Spleen (tissue), 13 donors: ENCODE measurements at places on chromosomes 11 and 22. TPM values are rescaled to one million over a fixed set of nuclear protein-coding genes. Genes with fewer than 3 reads are reported as not detected.
A peak's percentile ranks its signal among the peaks of the same experiment; 100 is the strongest.

DNA sequence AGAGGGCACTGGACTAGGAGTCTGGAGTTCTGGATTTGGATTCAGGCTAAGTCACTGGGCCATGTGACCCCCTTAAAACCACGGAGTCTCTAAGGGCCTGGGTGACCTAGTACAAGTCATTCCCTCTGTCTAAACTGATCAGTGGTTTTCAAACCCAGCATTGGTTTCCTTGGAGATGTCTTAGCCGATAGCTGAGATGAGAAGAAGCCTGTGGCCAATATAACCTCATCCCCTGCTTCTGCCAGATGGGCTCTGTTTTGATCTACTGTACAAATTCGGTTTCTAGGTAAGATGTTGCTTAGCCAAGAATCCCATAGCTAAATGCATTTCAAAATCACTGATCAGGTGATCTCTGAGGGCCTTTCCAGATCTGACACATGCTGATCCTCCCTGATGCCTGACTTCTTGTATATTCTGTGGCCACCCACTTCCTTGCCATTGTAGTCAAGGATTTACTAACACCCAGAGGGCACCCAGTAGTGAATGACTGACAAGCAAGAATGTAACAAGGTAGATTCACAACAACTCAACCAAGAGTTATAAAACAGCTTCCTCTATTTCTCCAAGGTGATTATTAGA, 53.1 kb downstream of the GALNT18 start:
- H3K4me3 ChIP-seq: no peak overlapping the region
- DNase-seq: no peak
- no peaks in the 10 kb centered on the region for H3K27me3 ChIP-seq
- H3K4me1 ChIP-seq: peaks cover 10% of the 10 kb centered on the region
- no peak overlapping the region for H3K27ac ChIP-seq

GRCh38 chr22:44088976-44089570, 65.0 kb downstream of the PARVB start:
- no peaks in the 10 kb centered on the region for H3K36me3 ChIP-seq
- DNase-seq: no peak
- no peak overlapping the region for H3K4me3 ChIP-seq
- H3K27ac ChIP-seq: no peak overlapping the region
- peaks cover 7% of the 10 kb centered on the region for H3K4me1 ChIP-seq

- H3K4me3 ChIP-seq: no peak overlapping the region
- peak overlapping the region; percentile 70 for H3K27ac ChIP-seq
- H3K36me3 ChIP-seq: no peaks in the 10 kb centered on the region
These were observed 14.8 kb downstream of the CD6 start for GRCh38 chr11:60985991-60986915.

DNA sequence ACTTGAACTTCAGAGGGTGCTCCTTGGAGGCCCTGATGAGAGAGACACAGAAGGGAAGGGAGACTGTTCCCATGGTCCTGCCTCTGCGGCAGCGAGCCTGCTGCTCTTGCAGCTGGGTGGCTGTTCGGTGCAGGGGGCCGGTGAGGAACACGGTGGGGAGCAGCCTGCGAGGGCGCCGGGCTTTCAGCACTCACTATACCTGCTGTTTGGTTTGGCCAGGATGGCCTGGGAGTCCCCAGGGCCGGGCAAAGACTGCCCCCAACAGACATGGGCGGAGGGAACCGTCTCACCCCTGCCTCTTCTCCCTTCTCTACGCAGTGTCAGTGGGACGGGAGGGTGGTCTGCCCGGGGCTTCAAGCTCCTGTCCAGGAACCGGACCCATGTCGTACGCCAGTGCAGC, 58.0 kb upstream of the PRODH start:
- DNase-seq: no peak
- H3K36me3 ChIP-seq: no peaks in the 10 kb centered on the region
- H3K4me3 ChIP-seq: no peak overlapping the region
- H3K27ac ChIP-seq: no peak overlapping the region
- peaks cover 72% of the 10 kb centered on the region for H3K27me3 ChIP-seq
- H3K4me1 ChIP-seq: no peaks in the 10 kb centered on the region

GRCh38 chr11:46920755-46921154, 2.4 kb upstream of the LRP4 start:
- H3K4me3 ChIP-seq: no peak overlapping the region
- no peak overlapping the region for H3K27ac ChIP-seq
- no peaks in the 10 kb centered on the region for H3K36me3 ChIP-seq
- DNase-seq: no peak
- H3K4me1 ChIP-seq: peaks cover 7% of the 10 kb centered on the region
- H3K27me3 ChIP-seq: peaks cover 14% of the 10 kb centered on the region

DNA sequence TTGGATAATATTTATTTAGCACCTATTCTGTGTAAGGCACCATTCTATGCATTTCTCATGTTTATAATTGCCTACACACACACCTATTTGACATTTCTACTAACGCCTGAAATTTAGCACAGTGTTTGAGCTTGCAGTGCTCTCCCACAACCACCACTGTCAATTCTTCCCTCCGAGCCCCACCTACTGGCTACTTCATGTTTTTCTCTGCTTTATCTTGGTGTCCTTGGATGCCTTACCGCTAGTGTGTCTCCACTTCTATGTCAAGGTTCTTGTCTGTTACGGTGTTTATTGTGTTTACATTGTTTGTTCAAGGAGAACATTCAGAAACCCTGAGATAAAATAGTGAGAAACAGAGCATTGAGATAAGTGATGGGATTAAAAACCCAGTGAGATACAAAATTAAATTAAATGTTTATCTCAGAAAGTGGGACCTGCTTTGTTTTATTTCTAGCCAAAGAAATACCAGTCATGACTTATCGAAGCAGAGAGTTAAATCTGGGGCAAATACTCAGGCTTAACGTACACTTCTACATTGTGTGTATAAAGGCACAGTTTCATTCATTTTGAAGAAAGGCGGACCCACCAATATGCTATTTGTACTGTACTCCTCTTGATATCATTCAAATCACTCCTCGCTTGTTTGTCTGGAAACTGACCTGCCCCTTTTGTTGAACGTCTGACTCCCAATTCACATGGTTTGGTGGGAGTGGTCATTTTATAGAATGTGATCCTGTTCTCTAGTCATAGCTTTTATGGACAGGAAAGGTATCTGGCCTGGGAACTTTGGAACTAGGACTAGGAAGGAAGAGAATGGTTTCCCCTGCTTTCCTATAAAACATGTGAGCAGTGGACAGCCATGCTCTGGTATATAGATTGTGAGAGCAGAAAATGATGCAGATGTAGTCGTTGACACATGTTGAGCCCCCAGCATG, 39.2 kb upstream of the SLC36A4 start:
- no peak overlapping the region for H3K27ac ChIP-seq
- no peaks in the 10 kb centered on the region for H3K27me3 ChIP-seq
- H3K4me1 ChIP-seq: no peaks in the 10 kb centered on the region
- no peak for DNase-seq

DNA sequence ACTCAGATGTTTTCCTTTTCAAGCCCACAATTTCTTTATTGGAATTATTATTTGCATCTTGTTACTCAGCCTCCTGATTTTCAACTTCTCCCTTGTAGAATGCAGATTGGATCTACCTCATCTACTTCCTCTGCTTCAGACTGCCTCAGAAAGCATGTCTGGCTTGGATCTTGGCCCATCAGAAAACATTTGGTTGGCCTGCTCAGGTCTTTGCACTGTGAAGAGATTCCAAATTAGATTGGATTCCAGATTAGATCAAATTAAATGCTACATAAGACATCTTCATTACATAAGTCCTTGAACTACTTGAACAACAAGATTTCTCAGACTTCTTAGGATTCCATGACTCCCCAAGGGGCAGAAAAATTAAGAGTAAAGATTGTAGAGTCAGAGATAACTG, 358.0 kb downstream of the DLG2 start:
- no peak overlapping the region for H3K4me3 ChIP-seq
- no peak for DNase-seq
- H3K36me3 ChIP-seq: no peaks in the 10 kb centered on the region
- H3K4me1 ChIP-seq: no peaks in the 10 kb centered on the region

DNA sequence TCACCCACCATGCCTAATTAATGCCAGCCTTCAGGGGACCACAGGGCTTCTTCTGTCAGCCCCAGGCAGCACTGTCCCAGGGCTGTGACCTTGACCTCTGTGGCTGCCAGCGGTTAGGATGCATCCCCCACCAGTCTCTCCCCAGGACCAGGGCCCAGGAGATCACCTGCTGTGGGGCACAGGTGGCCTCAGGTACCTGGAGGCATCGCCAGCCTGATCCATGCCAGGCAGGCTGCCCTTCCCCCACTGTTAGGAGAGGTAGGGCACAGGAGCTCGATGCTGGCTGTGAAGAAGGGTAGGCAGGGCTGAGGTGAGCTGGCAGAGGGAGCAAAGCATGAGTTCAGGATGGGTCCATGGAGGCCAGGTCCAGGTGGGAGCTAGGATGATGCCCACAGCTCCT, 16.7 kb upstream of the MDK start:
- H3K27me3 ChIP-seq: no peaks in the 10 kb centered on the region
- no peak for DNase-seq
- no peak overlapping the region for H3K4me3 ChIP-seq
- H3K36me3 ChIP-seq: no peaks in the 10 kb centered on the region
- H3K4me1 ChIP-seq: peaks cover 100% of the 10 kb centered on the region

DNA sequence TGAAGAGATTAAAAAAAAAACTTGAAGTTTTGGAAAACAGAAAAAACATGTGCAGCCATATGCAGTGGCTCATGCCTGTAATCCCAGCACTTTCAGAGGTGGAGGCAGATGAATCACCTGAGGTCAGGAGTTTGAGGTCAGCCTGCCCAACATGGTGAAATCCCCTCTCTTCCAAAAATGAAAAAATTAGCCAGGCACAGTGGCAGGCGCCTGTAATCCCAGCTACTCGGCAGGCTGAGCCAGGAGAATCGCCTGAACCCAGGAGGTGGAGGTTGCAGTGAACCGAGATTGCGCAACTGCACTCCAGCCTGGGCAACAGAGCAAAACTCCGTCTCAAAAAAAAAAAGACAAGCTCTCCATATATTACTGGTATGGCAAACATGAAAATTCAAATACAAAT, 7.6 kb downstream of the DLG2 start:
- no peaks in the 10 kb centered on the region for H3K36me3 ChIP-seq
- no peak overlapping the region for H3K27ac ChIP-seq
- H3K27me3 ChIP-seq: no peaks in the 10 kb centered on the region
- DNase-seq: no peak
- H3K4me1 ChIP-seq: no peaks in the 10 kb centered on the region

DNA sequence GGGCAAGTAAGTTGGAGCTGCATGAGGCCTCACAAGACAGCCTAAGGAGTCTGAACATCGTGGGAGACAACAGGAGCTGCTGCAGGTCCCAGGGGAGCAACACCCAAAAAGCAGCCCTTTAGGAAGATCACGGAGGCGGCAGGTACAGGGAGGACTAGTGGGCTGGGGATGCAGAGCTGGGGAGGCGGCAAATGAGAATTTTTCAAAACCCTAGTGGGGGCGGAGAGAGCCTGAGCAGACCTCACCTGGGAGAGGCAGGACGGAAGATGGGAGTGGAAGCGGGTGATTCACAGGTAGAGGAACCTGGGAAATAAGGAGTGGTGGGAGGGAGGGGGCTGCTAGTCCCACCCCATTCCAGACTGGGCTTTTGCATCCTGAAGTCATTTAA, 42.1 kb downstream of the DKK3 start:
- DNase-seq: peak; percentile 51
- H3K4me1 ChIP-seq: peaks cover 1% of the 10 kb centered on the region
- H3K27me3 ChIP-seq: no peaks in the 10 kb centered on the region
- no peak overlapping the region for H3K4me3 ChIP-seq

DNA sequence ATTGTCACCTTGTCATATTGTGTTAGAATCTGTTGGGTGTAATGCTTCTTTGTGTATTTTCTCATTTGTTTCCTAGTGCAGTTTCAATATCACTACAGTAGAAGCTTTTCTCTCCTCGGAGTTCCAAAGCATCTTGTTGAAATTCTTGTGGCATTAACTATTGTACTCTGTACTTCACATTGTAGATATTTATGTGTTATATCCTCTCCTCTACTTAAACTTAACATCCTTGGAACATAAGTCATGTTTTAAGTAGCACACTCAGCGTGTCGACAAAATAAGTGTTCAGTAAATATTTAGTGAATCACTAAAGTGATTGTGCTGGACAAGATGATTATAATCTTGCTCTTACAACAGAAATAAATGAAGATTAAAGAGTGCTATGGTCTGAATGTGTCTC, 201.7 kb downstream of the ARHGAP42 start:
- H3K4me1 ChIP-seq: no peaks in the 10 kb centered on the region
- no peaks in the 10 kb centered on the region for H3K27me3 ChIP-seq
- H3K4me3 ChIP-seq: no peak overlapping the region
- no peak overlapping the region for H3K27ac ChIP-seq

DNA sequence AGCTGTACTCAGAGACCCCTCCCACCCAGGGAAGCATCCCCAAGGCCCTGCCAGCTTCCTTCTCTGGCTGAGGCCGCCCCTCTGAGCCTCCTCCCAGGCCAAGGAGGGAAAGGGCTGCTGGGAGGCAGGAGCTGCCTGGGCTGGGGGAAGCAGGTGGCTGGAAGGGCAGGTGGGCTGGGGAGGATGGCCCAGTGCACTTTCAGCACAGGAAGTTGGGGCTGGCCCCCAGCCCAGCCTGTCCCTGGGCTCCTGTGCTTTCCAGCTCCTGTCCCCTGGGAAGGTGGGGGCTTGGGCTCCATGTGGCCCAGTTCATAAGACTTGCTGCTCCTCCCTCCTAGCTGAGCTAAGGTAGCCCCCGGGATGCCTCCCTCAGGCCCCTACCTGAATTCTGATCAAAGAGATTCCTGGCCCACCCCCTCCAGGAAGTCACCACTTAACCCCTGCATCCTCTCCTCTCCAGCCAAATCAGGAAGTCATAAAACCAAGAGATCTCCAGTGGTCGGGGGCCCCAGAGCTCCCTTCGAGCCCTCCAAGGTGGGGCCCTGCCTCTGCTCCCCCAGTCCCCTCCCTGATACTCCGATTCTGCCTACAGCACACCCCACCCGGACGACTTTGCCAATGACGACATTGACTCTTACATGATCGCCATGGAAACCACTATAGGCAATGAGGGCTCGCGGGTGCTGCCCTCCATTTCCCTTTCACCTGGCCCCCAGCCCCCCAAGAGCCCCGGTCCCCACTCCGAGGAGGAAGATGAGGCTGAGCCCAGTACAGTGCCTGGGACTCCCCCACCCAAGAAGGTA, 4.9 kb downstream of the PPP1CA start:
- peak; percentile 75 for DNase-seq
- peaks cover 25% of the 10 kb centered on the region for H3K36me3 ChIP-seq
- peaks cover 89% of the 10 kb centered on the region for H3K4me1 ChIP-seq
- H3K27ac ChIP-seq: peak overlapping the region; percentile 26

GRCh38 chr11:1671658-1672057, 25.3 kb upstream of the KRTAP5-6 start:
- H3K4me1 ChIP-seq: peaks cover 4% of the 10 kb centered on the region
- peaks cover 26% of the 10 kb centered on the region for H3K27me3 ChIP-seq
- DNase-seq: no peak
- no peaks in the 10 kb centered on the region for H3K36me3 ChIP-seq

The TRPM5 gene
- 0.02 TPM for polyA plus RNA-seq

The IRAG1 gene
- 3.1 TPM for polyA plus RNA-seq

The CCDC188 gene
- 6.1 TPM for polyA plus RNA-seq

The ELP4 gene
- 12.5 TPM for polyA plus RNA-seq

The UBQLN3 gene
- polyA plus RNA-seq: not detected

The MYBPC3 gene
- 1.4 TPM for polyA plus RNA-seq

The SLC35F2 gene
- 7.2 TPM for polyA plus RNA-seq
